ENCODE measurements at places on chromosomes 16 and 17.

DNA sequence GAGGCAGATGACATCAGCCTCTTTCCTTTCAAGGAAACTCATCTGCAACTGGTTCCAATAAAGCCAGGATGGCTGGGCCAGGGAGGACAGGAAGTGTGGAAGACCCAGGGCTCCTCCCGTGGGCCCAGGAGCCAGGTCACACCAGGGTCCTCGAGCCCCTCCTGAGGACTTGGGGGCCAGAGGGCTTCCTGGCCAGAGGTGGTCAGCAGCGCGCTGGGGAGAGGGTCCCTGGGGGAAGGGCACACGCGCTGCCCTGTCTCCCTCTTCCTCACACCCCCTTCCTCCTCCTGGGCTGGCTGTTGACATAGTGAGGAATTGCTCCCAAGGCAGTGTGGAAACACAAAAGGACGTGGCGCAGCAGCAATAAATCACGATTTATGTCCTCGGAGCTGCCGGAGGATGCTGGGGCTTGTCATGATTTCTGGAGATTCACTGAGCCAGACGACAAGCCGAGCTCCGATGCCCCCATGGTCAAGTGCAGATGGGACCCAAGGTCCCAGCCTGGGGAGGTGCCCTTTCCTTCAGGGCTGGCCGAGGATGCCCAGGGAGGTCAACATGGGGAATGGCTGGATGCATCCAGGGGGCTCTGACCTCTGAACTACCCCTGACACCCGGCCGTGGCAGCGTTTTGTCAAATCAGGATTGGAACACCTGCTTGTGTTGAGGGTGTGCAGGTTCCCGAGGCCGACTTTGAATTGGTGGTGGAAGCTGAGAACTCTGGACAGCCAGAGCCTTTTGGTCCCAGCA, 152.6 kb downstream of the IRF8 start:
- no peak for DNase-seq

DNA sequence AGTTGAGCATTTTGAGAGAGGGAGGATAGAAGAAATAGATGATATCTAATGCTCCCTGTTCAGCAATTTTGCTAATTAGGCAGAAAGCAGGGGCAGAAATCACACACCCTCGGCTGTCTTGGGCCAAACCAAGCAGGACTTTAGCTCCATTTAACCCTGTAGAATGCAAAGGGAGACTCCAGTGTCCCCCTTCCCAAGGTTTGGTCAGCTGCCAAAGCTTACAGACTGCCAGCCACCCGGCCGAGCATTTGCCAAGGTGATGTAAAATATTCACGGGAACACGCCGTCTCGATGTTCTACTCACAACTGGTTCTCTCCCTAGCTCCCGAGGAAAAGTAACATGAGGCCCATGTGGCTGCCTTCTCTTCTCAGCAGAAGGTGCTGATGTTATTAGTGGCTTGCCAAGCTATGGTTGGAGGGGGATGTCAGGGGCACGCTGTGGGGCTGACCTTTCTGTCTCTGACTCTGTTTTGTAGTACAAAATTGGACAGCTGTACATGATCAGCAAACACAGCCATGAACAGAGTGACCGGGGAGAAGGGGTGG, 155.3 kb downstream of the PITPNC1 start:
- DNase-seq, result no peak

- DNase-seq, result peak; percentile 94
These were observed 98.5 kb downstream of the SOX9 start for GRCh38 chr17:72219137-72219823.

DNA sequence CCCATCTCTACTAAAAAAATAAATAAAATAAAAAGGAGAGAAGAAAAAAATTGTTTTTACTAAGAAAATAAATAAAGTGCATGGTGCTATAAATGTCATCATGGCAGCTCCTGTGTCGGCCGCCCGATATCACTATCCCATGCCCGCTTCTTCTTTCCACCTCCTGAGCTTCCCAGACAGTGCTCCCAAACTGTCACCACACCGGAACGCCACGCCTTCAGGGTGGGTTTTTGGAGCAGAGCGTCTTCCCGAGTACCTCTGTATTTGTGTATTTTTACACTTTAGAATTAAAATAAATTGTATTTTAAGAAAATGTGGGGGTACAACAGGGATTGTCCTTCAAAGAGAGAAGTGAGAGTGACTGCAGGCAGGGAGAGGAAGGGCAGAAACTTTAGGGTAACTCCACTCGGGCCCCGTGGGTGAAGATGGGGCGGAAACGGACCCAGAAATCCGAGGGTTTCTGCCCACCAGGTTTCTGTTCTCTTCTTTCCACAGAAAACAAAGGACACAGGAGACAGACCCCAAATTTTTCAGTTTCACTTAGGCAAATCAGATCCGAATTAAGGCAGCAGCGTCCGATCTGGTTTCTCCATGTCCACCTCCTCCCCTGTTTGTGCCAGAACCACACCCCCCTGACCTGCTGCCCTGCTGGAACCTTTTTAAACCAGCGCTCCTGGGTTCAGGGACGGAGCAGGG, 3.6 kb upstream of the ITGAX start:
- DNase-seq, result no peak
